Liver (tissue), 10 donors: ENCODE measurements at places on chromosomes 12 and 14.

DNA sequence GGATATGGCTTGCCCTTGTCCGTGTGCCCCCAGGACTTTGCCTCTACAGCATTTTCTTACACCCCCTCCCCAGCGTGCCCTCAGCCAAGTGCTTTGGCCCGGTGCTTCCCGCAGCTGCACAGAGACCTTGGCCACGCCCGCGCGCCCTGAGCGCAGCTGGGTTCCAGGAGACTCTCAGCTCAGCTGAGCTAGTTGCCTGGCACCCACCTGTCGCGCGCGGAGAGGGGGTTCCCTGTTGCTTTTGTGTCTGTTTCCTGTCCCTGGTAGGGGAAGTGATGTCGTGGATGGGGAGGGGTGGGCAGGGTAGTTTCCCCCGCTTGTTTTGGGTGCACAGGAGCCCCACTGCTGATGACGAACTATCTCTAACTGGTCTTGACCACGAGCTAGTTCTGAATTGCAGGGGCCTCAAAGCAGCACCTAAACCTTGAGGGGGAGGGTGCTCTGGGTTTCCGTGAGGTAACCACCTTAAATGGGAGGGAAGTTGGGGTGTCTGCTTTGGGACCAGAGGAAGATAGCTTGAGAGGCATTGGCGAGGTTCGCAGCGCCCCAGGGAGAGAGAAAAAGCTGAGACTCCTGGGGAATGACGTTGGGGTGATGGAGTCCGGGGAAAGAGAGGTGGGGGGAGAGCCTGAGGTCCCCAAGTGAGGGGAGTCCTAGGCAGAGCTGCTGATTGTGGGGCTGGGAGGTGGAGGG lies 1.5 kb downstream of the DIO3 start:
- DNase-seq = no peak

DNA sequence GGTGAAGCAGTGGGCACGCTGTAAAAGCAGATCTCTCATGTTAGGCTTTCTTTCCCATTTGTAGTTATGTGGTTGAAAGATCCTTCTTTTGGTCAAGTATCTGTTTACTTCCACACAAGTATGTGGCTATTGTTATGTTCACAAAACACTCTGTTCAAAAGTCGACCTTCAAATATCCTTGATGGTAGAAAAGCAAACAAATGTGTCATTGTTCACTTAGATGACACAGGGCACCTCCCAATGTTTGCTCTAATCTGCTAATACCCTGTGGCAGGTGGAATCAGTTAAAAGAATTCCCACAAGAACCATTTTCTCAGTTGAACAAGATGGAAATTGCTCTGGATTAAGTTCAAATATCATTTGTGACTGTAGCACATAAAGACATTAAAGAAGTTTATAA lies 43.6 kb upstream of the NAA30 start:
- no peak for DNase-seq

- DNase-seq = no peak
These were observed 2.5 kb upstream of the PPP2R5C start for GRCh38 chr14:101758913-101759593.

GRCh38 chr12:115004470-115005146 lies 320.6 kb upstream of the TBX3 start:
- DNase-seq = no peak

- DNase-seq = no peak
These were observed 22.4 kb downstream of the NID2 start for GRCh38 chr14:52046376-52046917.

- DNase-seq = no peak
These were observed 1503.6 kb upstream of the TMEM132C start for GRCh38 chr12:126763359-126763758.

- no peak for DNase-seq
These were observed 13.9 kb upstream of the STAB2 start for GRCh38 chr12:103573185-103573584.

DNA sequence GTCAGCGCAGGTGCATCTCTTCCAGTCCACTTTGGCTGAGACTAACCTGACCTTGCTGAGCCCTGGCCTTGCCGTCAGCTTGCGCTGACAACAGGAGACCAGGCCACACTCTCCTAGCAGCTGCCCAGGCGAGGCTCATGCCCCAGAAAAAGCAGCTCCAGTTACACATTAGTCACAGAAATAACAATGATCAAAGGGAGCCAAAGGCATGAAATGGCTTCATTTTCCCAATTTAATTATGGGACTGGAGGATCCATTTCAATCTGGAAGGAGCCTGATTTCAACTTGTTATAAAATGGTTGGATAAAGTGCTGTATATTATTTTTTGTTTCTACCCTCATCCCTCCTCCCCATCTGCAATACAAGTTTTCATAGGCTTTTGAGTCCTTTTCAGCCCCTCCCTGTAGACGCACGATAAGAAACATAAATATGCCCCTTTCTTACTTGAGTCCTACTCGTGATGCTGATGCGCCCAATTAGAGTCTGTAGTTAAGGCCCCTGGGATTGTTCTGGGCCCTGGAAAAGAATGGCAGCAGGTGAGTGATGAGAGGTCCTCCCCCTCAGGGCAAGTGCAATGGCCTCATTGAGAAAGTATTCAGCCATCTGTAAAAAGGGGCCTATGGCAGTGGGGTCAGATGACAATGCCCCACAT lies 376.0 kb downstream of the C12orf75 start:
- no peak for DNase-seq

DNA sequence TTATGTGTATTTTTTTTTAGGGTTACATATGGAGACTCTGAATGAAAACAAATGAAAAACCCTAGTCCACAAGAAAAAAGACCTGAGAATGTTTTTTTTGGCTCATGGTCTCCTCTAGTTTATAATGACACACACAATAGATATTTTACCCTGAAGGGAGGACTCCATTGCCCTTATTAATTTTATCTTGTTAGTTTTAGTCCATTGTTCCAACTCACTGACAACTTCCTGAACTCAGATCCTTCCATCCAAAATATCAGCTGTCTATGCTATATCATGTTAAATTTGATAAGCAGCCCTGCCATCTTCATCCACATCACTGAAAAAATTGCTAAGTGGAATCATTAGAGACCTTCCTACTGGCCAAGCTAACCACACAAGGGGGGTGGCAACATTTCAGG lies 232.1 kb downstream of the MON2 start:
- no peak for DNase-seq

GRCh38 chr14:81273521-81273920 lies 52.8 kb upstream of the GTF2A1 start:
- no peak for DNase-seq

DNA sequence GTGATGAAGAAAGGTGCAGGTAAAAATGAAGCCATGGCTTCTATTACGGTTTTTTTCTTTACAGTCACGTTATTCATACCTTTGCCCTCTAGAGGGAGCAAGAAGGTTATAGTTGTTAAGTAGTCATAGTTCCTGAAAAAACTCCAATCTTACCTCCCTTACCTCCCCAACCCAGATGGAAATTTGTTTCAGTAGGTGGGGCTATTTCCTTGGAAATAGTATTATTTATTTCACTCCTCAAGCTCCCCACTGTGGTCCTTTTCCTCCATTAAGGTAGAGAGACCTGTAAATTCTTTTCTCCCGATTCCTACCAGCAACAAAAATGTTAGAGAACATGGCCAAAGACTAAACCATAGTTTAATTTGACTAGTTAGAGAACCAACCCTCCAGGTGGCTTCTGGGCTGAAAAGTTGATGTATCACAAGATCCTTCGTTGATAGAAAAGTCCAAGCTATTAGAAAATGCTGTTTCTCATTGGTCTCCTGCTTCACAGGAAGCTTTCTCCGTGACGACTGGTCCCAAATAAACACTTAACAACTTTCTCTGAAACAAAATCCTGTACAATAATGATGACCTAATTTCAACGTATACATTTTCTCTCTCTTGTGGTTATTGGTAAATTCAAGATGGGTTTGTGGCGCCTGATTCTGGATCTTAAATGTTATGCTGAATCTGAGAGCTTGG lies 43.5 kb downstream of the TMX1 start:
- DNase-seq = no peak

GRCh38 chr14:75134644-75135043 lies 7.8 kb upstream of the NEK9 start:
- DNase-seq = no peak

GRCh38 chr12:127450826-127451225 lies 816.1 kb upstream of the TMEM132C start:
- DNase-seq = no peak

DNA sequence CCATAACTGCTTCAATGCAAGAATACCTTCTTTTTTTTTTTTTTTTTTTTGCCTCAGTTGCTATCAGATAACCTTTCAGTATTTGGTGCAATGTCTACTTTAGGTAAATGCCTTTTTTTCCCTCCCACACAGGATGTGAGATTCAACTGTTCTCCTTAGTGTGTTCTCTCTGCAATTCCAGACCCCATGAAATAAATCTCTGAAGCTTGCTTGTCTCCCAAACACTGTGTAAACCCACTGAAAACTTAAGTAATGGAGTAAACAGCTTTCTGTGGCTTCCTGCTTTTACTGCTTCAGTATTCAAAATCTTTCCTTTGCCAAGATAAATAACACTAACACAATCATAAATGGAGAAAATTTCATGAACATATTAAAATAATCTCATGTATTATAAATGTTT lies 55.8 kb upstream of the CLEC14A start:
- DNase-seq = no peak

- DNase-seq = no peak
These were observed 451.1 kb upstream of the SOX5 start for GRCh38 chr12:24400533-24400932.

- DNase-seq = no peak
These were observed 176.7 kb downstream of the DPF3 start for GRCh38 chr14:72717220-72717619.

DNA sequence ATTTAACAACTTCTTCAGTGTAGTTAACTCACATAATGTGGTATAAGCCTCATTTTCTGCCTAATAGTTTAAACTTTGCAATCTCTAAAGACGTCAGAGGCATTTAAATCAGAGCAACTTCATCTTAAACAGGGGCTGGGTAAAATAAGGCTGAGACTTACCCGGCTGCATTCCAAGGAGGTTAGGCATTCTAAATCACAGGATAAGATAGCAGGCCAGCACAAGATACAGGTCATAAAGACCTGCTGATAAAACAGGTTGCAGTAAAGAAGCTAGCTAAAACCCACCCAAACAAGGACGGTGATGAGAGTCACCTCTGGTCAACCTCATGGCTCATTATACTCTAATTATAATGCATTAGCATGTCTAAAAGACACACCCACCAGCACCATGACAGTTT lies 115.6 kb upstream of the PKP2 start:
- no peak for DNase-seq

GRCh38 chr12:68565391-68565903 lies 45.3 kb upstream of the RAP1B start:
- DNase-seq = no peak

DNA sequence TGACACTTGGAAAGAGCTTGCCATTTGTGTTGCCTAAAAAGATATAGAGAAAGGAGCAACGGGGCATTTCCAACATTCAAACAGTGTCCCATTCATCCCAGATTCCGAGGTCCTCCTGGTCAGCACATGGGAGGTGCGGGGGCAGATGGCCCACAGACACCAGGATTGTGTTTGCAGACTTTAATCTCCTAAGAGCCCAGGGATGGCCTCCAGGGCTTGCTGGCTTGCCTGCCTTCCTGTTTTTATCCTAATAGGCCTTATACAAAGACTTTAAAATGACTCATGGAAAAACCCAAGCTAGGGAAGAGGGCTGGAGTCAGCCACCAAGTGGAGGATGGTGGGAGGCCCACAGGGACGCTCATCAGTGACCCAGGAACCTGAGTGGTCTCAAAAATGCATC lies 21.5 kb upstream of the FAM181A start:
- no peak for DNase-seq

GRCh38 chr14:25006961-25007795 lies 42.8 kb downstream of the STXBP6 start:
- DNase-seq = no peak

DNA sequence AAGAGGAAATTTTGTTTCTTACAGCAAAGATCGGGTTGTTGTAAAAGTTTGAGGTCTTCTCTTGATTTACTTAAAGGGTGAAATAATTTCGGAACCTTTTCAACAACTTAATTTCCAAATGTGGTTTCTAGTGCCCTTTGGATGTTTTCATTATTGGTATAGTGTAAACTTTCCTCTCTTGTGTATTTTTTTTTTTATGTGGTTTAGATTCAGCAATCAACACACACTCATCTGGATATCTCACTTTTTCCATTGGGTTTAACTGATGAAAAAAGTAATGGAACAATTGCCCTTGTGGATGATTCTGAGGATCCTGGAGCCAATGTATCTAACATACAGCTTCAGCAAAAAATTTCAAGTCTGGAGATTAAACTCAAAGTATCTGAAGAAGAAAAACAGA lies 116.3 kb downstream of the CCDC91 start:
- no peak for DNase-seq

- no peak for DNase-seq
These were observed 36.0 kb upstream of the PLEKHG6 start for GRCh38 chr12:6274231-6275221.

DNA sequence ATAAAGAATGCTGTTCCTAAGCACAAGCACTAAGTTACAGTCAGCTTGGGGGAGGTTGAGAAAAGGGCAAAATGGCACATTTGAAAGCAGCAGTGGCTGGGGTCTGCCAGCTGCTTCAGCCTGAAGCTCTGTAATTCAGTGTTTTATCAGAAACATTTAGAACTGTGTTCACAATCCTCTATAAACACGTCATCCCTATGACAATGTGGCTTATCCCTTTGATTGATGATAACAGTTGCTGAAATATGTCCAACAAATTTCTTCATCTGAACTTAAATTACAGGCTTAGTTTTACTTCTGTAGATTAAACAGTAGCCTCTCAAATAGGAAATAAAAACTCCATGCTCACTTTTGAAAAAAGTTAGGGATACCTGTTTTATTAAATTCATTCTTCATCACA lies 108.8 kb downstream of the VEZT start:
- DNase-seq = no peak

- DNase-seq = no peak
These were observed 256.2 kb upstream of the DDHD1 start for GRCh38 chr14:53409289-53409688.

GRCh38 chr12:68641138-68641537 lies 30.4 kb downstream of the RAP1B start:
- no peak for DNase-seq

DNA sequence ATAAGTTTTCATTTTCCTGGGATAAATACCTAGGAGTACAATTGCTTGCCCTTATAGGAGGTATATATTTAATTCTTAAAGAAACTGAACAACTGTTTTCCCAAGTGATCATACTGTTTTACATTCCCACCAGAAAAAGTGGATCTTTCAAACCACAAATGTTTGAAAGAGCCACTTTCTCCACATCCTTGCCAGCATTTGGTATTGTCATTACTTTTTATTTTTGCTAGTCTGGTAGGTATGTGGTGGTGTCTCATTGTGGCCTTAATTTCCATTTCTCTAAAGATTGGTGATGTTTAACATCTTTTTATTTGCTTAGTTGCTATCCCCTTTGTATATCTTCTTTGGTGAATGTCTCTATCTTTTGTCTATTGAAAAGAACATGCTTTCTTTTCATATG lies 50.6 kb downstream of the CCDC91 start:
- no peak for DNase-seq

DNA sequence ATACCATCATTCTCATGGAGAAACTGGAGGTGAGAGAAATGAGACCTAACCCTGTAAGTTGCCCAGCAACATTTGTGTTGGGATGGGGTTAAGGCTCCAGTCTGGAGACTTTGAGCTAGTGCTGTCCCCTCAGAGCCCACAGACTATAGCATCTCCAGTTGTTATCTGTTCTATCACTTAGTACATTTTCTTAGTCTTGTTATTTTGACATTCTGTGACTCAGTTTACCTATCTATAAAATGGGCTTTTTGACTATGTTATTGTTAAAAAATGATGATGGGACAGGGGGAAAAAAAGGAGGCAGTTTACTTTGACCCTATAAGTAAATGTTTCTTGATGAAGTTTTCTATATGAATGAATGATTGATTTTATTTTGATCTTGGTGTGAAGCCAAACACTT lies 45.8 kb upstream of the PTCSC3 start:
- DNase-seq = no peak
